ENCODE measurements at places on chromosomes 5 and 9.

DNA sequence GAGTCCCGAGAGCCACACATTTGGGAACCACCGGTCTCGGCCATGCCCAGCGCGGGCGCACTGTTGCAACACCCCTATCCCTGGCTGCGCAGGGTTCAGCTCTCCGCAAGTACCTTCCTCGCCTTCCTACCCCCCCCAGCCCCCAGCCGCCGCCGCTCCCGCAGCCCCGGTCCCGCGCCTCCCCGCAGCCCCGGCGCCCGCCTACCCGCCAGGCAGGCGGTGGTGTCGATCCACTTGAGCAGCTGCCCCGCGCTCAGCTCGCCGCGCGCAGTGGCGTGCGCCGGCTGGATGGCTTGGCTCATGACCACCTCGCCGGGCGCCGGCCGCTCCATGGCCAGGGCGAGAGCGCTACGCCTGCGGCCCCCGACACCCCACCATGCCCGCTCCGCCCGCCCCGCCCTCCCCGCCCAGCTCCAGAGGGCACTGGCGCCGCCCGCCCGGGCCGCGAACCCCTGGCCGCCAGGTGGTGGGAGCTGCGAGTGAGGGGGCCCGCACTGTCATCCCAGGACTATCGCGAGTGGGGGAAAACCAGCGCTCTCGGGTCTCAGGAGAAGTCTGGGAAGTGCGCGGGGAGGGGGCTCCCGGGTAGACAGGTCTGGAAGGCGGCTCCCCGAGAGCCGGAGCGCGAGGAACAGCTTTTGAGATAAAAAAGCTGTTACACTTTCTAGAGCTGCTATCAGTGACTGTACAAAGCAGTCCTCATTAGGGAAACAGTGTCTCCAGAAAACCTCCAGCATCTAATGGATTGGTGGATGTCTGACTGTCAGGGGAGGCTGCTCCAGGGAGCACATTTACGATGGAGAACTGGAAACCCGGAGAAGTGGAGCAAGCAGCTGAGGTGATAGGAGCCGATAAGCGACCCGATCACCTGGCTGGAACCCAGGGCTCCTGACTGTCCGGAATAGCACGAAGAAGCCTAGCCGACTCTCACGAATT, at the start of gene ACOT12:
Gene ACOT12, minus strand, starts transcription at position 352 of the 936 bp plus-strand sequence. Its CDS starts 20 bp downstream, at position 332.
- DNase-seq, result no peak

GRCh38 chr9:89519366-89519805, 21.5 kb upstream of the SEMA4D start:
- DNase-seq, result no peak

DNA sequence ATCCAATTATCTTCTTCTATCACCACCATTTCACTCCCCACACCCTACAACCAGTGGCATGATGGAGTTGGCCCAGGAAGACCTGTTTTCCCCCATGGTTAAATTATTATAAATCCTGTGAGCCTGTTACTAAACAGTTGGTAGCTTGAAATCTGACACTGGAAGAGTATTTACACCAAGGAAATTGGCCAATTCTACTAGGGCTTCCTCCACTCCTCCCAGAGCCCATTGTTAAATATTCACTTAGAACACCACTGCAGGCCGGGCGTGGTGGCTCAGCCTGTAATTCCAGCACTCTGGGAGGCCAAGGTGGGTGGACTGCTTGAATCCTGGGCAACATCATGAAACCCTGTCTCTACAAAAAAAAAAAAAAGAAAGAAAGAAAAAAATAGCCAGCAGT, 32.4 kb upstream of the CKS2 start:
- DNase-seq, result no peak

- DNase-seq, result no peak
These were observed 2.7 kb upstream of the LHX2 start for GRCh38 chr9:124008694-124009530.

- DNase-seq, result no peak
These were observed 55.7 kb downstream of the NR3C1 start for GRCh38 chr5:143347698-143348344.

DNA sequence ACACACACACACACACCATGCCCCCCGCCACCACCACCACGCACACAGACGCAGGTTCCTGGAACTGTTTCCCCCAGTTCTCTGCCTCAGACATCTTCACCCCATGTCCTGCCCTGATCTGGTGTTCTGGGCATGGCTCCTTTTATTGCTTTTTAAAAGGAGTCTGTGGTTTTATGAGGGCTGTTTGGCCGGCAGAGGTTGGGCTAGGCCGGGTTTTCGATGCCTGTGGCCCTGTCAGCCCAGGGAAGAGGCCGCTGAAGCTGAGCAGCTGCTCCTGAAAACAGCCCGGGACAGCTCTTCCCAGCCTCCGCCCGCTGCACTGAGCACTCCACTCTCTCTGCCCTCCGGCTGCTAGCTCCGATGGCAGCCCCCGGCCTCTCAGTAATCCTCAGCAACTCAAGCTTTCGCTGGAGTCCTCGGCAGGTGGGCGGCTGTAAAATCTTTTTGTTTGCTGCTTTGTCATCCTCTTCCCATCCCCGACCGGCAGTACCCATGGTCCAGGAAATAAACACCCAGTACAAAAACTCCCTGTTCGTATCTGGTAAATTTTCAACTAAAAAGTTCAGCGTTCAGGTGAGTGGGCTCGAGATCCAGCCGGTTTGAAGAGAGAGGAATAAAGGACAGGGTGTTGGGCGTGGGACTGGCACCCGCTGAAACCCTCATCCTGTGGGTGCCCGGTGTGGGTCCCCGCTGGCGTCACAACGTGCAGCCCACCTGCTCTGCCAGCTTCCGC, 103.0 kb upstream of the ERCC6L2 start:
- DNase-seq, result peak; percentile 83

DNA sequence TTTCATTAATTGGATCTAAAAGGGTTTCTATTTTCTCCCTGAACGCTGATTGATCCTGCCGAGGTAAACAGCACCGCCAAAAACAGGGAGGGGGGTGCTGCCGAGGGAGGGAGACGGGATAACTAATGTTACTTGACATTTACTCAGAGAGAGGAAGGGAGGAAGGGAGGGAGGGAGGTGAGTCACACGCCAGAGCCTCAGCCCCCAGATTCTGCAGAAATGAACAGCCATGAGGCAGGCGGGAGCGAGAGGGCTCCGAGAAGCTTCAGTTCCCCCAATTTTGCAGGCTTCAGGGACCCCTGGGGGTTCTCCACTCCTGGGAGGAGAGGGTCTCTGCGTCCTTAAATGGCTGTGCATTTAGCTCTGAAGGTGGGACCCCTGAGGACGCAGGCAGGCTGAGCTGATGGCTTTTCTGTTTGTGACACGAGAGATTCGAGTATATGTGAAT, 59.1 kb upstream of the IER5L start:
- no peak for DNase-seq

DNA sequence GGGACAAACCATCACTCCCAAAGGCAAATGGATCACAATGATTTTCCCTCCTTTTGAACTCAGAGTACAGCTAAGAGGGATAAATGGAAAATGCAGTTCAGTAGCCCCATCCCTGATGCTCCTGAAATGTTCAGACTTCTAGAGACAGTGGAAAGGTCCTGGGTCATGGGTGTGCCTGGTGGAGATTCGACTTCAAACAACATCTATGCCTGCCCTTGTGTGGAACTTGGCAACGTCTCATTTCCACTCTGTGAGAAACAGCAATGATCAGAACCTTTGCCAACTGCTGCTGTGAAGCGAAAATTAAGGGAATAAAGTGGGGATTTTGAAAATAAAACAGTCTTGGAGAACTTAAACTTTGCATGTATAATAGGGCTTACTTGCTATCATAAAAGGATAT, 778.1 kb downstream of the SEMA5A start:
- no peak for DNase-seq

DNA sequence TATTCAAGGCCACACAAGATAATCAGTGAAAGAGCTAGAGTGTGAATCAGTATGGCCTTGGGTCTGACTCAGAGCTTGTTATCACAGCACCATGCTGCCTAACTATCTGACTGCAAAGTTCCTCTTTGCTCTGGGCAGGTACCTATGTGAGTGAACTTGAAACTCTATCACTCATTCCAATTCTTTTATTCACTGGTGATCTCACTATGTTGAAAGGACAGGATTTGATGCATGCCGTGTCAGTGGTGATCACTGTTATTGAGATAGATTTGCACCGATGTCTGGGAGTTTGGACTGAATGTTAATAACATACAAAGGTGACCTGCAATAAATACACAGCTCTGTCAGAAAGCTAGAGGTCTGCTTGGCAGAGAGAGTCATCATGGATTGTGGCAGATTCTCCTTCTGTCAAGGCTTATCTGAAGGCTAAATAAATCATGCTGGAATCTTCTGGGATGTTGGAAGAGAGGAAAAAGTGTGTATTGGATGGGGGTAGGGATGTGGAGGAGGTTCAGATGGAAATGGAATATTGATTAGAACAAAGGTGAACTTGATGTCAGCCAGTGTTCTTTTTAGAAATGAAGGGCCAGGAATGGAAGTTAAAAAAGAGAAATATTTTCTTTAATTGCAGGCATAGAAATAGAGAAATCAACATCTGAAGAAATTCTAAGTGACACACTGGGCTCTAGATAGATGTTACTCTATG, 91.8 kb upstream of the TNC start:
- no peak for DNase-seq

DNA sequence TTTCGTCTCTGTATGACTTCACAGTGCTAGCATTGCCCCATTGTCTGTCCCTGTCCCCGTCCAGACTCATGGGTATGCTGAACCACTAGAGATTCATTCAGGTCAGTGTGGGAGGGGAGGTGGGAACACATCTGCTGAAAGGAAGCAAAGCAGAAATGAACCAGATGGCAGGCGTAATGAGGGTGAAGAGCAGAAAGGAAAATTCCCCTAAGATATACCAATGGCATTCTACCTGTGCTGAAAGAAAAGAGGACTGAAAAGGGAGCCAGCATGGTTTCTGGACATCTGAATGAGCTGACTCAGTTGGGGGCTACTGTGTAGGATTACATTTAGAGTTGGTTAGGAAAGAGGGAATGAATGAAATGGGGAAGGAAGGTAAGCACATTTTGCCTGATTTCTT, 678.7 kb downstream of the MAT2B start:
- no peak for DNase-seq

- no peak for DNase-seq
These were observed 231.0 kb upstream of the ADAMTS16 start for GRCh38 chr5:4909086-4909485.

DNA sequence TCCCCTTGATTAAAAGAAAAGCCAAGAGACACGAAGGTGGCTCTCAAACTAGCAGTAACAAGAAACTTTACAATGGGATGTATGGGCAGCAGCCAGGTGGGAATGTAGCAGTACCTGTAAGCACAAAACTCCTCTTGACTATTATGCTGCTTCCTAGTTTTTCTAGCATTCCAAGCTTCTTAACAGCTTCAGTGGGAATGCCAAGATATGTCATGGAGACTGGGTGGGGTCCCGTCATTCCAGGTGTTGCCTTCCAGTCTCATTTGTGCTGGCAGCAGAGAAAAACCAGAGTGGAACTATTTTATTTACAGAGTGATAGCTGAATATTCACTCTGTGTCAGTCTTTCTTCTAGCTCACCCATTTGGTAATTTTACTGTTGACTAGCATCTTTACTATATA, 236.6 kb downstream of the ARL15 start:
- DNase-seq, result no peak

DNA sequence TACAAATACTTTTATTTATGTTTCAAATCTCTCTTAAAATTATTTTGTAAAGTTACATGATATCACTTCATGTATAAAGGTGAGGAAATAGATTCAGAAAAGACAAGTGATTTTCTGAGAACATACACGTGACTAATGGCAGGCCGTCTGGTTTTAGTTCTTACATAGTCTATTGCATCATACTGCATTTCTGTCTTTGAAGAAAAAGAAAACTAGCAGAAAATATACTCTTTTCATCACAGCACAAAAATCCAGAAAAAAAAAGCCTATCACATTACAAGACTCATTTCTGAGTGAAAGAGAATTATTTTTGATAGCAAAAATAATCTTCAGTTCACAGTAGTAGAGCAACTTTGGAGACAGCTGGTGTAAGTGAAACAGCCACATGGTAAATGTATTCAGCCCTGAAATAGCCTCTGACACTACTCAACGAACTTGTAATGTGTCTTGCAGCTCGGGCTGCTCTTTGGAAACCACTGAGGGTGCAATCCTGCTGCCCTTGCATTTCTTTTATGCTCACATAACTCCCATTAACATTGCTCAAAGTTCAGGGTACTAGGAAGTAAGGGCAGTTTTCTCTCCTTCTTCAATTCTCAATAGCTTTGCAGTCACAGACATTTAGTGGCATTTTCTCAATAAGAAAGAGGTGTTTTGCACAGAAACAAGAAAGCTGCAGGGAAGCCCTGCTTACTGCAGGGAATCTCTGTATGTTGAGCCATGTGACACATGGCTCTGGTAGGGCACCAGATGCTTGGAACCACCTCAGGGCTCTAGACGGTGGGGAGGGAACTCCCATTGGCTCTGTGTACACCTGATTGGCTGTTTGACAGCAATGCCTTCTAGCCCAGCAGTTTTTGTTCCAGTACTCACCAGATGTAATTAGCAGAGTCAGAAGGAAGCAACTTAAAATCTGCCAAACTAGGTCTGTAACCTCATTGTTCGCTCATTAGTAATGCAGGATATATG, 845.3 kb upstream of the PTPRD start:
- DNase-seq, result no peak

DNA sequence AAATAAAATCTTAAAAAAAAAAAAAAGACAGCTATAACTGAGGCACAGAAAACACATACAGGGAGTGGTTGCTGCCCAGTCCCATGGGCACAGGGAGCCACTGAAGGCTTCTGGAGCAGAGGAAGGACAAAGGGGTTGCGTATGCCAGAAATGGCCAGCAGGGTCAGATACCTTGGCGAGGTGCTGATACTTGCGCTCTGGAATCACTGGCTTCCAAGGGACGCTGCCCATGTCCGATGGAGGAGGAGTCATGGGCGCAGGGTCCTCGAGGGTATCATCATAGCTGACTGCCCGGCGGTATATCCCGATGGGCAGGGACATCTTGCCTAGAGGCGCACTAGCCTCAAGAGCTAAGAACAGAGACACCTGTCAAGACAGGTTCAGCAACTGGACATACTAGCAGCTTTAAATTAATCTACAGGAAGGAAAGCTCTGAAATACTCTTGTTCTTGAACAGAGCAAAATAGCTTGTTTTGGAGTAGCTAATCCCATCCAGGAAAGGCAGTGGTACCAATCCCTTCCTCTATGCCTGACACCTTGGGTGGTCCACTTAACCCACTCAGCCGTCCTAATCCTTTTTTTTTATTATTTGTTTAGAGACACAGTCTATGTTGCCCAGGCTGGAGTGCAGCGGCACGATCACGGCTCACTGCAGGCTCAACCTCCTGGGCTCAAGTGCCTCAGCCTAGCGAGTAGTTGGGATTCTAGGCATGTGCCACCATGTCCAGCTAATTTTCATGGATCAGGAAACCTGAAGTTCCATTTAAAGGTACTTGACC, 6.0 kb downstream of the KIAA1191 start:
- no peak for DNase-seq

GRCh38 chr5:55896663-55897062, 45.5 kb downstream of the IL31RA start:
- no peak for DNase-seq

DNA sequence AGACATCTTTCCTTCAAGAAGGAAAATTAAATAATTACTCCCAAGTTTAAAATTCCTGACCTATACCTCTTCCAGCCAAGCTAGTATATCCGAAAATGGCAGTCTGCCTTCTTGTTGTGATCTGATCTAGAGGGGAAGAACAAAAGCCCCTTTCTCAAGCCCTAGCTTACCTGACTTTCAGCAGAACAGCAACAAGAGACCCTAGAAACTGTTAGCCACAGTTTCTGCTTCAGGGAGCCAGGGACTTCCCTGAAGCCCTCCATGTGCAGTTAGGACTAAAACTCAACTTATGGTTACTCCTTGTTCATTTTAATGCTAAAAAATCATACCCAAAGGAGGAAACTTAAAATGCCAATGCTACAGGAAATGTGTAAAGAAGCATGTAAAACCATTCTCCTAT, 366.7 kb upstream of the CTNND2 start:
- no peak for DNase-seq
